Lung (tissue), 17 donors: ENCODE measurements at places on chromosomes 7 and 10. TPM values are rescaled to one million over a fixed set of nuclear protein-coding genes. Genes with fewer than 3 reads are reported as not detected.
A peak's percentile ranks its signal among the peaks of the same experiment; 100 is the strongest.

LRRD1 gene
- total RNA-seq, result 0.06 TPM

TMEM178B gene
- 2.4 TPM for total RNA-seq

TAS2R5 gene
- 6.8 TPM for total RNA-seq

BTBD16 gene
- total RNA-seq, result not detected

GPR85 gene
- total RNA-seq, result 1.8 TPM

HEPACAM2 gene
- 2.2 TPM for total RNA-seq

STAG3 gene
- 2.0 TPM for total RNA-seq

COL13A1 gene
- 6.7 TPM for total RNA-seq

DNA sequence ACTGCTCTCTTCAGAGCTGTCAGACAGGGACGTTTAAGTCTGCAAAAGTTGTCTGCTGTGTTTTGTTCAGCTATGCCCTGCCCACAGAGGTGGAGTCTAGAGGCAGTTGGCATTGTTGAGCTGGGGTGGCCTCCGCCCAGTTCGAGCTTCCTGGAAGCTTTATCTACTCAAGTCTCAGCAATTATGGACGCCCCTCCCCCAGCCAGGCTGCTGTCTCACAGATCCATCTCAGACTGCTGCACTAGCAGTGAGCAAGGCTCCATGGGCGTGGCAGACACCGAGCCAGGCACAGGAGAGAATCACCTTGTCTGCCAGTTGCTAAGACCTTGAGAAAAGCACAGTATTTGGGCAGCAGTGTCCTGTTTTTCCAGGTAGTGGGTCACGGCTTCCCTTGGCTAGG lies 98.1 kb downstream of the SDHAF3 start:
- no peak for DNase-seq

- DNase-seq, result no peak
Measured at GRCh38 chr10:124007773-124008145, 85.6 kb downstream of the CHST15 start.

GRCh38 chr7:131735101-131735500 lies 178.7 kb upstream of the PODXL start:
- peak; percentile 83 for DNase-seq

- peak; percentile 38 for DNase-seq
Measured at GRCh38 chr10:35453855-35454532, 117.7 kb downstream of the CCNY start.

DNA sequence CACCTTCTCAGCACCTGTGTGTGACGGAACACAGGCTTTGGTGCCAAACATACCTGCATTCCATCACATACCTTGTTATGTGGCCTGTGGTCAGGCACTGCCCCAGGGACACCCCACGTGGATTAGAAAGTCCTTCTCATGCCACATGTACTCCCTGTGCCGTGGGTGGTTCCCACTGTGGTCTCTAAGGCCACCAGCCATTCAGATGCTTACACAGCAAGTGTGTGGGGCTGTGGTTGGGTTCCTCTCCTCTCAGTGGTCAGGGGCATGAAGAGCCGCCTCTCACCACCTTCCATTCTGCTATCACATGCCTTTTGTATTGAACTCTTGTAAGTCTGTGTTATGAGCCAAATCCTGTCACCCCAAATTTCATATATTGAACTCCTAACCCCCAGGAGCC lies 85.1 kb upstream of the IGFBP3 start:
- DNase-seq, result no peak

DNA sequence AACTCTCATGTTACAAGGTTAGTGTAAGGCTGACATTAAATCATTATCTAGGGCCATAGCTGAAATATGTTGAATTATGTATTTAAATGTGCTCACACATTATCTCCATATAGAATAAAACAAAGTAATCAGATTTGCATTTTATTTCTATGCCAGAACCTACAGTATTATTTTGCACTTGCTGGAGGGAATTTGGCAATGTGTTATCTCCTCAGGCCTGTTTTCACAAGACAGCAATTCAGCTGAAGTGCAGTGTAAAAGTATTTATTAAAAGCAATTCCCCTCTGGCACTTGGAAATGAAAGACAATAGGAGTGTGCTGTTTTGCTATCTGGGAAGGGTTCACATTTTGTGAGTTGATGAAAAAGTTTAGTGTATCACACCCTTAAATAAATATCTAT lies 276.3 kb downstream of the DNAJB9 start:
- DNase-seq, result no peak

GRCh38 chr7:131483586-131483985 lies 72.8 kb downstream of the PODXL start:
- no peak for DNase-seq

GRCh38 chr10:44466236-44466635 lies 81.3 kb upstream of the CXCL12 start:
- no peak for DNase-seq

- DNase-seq, result peak; percentile 32
Measured at GRCh38 chr10:89122433-89123051, 84.6 kb downstream of the CH25H start.

DNA sequence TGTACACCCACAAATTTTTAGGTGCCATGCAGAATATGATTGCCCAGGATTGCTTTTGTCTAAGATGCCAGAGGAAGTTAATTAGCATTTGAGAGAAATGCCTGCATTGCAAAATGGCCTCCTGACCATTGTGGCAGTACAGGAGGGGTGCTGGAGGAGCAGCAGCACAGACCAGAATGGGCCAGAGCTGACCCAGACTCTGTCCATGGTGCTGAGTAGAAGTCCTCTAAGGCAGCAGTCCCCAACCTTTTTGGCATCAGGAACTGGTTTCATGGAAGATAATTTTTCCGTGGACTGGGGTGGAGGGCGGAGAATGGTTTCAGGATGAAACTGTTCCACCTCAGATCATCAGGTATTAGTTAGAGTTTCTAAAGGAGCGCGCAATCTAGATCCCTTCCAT lies 217.8 kb upstream of the AGK start:
- peak; percentile 65 for DNase-seq

DNA sequence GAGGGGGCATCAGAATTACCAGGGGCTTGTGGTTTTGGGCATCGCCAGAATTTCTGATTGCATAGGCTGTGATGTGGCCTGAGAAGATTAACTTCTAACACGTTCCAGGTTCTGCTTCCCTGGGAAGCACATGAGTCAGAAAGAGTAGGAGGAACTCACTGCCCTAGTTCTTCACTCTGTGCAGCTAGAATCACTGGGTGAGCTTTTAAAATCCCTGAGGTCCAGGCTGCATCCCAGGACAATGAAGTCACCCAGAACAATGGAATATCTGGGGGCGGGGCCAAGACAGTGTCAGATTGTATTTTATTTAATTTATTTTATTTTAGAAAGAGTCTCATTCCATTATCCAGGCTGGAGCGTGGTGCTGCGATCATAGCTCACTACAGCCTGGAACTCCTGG lies 636.5 kb downstream of the CALN1 start:
- DNase-seq, result no peak

DNA sequence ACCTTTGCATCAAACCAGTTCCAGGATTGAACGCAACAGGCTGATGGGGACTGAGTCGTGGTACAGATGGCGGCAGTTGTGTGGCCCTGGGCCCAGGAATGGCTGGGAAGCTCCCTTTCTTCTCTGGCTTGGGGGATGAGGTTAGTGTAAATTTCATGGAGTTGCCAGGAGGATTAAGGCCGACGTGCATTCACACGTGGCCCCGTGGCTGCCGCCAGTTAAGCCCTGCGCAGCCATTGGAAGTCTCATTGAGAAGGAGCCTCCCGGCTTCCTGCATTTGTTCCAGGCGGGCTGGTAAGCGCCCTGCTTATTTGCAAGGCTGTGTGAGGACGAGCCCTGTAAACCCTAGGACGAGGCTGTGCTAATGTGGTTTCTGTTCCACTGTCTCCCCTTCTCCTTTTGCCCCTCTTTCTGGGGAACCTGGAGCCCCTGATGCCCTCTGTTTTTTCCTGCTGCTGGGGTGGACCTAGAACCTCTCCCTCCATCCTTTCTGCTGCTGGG lies 174.7 kb upstream of the TNRC18 start:
- DNase-seq, result no peak

DNA sequence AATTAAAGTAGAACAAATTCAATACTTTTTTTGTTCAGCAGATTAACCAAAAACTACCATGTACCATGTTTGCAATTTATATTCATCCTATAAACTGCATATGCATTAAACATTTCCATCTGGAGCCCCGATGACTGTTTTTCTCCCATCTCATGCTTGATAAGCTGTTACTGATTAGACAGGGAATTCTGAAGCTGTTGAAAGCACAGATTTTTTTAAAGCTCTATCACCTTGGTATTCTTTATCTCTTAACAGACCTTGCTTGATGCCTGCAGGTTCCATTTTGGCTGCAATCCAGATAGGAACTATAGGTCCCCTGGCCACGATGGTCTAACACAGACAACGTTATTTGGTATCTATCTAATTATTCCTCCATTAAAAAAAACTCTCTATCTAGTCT lies 961.7 kb downstream of the CNTNAP2 start:
- no peak for DNase-seq

- no peak for DNase-seq
Measured at GRCh38 chr10:118114992-118115391, 68.3 kb upstream of the RAB11FIP2 start.

- no peak for DNase-seq
Measured at GRCh38 chr7:98266840-98267239, 14.6 kb upstream of the BRI3 start.

DNA sequence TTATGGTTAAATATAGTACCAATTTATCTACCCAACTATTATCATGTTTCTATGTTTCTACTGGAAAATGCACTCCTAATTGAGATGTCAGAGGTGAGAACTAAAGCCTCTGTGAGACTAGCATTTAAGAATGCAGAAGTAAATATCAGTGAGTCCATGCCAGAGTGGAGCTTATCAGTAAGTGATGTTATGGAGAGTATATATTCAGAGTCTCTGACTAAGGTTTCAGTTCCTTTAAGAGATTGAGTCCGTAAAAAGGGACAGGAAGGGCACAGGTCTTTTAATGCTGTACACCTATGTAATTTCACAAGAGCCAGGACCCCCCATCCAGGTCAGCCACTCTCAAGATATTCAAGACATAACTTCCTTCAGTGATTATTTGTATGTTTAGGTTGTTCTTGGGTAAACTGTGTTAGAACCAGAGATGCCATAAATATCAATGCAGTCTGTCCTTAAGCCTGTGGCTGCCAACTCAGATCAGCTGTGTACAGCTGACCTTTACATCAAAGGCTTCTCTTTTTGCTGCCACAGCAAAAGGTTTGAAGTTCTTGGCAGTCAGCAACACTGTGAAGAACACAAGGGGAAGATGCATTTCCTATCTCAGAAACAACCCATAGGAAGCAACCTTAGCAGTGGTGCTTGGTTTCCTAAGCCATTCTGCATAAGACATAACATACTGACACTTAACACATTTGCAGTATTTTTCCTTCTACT lies 244.8 kb downstream of the BICC1 start:
- peak; percentile 36 for DNase-seq

DNA sequence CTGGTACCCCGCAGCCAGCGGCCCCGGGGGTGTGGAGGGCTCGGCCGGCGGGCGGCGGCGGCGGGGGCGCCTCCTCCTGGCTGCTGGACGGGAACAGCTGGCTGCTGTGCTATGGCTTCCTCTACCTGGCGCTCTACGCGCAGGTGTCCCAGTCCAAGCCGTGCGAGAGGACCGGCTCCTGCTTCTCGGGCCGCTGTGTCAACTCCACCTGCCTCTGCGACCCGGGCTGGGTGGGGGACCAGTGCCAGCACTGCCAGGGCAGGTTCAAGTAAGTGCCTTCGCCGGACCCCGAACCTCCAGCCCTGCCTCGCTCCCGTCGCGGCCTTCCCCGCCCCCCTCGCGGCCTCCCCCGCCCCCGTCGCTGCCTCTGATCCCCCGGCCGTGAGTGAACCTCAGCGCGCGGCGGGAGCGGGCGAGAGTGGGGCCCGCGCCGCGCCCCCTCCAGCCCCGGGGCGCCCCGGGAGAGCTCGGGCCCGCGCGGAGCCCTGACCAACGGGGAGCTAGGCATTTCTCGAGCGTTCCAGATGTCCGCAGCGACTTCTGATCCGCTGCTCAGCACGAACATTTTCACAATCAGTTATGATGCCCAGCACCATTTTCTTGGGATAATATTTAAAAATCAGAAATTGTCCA lies 727 bp downstream of the ATRNL1 start:
- peak; percentile 46 for DNase-seq

DNA sequence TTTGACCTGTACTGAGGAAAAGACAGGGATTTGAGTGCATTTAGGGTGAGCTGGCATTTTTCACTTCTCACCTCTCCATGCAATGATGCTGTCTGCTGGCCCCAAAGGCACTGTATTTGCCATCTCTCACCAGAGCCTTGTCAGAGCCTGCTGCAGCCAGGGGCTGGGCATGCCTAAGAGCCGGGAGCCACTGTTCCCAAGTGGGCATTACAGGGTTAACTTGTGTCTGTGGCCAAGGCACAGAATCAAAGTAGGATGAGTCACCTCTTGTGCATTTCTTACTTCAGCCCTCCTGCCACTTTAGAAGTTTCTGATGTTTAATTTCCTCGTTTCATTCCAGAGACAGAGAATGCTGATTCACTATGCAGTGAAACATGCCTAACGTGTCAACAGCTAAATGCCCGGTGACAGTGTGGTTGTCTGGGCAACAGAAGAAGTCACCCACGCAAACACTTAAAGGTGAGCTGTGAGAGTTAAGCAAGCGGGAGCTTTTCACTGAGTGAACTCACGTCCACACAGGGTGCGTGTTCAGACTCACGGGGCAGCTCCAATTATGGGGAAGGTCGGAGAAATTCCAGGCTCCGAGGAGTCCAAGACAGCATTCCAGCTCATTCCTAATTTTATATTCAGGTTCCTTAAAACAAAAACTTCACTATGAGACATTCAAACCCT lies 57.1 kb upstream of the IGFBP3 start:
- peak; percentile 59 for DNase-seq

- DNase-seq, result peak; percentile 13
Measured at GRCh38 chr10:11658801-11659368, 47.4 kb upstream of the USP6NL start.

GRCh38 chr7:11300241-11300640 lies 326.6 kb downstream of the PHF14 start:
- no peak for DNase-seq

DNA sequence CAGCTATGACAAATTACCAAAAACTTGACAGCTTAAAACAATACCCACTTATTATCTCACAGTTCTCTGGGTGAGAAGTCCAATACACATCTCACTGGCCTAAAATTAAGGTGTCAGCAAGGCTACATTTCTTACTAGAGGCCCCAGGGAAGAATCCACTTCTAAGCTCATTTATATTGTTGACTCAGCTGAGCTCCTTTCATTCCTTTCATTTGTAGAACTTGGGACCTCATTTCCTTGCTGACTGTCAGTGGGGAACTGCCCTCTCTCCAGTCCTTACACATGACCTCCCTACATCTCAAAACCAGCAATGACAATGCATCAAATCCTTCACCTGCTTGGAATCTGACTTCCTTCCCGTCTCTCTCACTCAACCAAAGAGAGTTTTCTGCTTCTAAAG lies 240.3 kb downstream of the IPMK start:
- DNase-seq, result no peak
